Activated CD4-positive, alpha-beta T cell treated with anti-CD3 and anti-CD28 coated beads for 36 hours (primary cell): ENCODE measurements at places on chromosomes 16 and 17.

GRCh38 chr16:86980644-86981043, 336.5 kb downstream of the C16orf95 start:
- no peak for DNase-seq

- no peak for DNase-seq
These were observed 15.9 kb upstream of the SLC38A10 start for GRCh38 chr17:81310949-81311550.

DNA sequence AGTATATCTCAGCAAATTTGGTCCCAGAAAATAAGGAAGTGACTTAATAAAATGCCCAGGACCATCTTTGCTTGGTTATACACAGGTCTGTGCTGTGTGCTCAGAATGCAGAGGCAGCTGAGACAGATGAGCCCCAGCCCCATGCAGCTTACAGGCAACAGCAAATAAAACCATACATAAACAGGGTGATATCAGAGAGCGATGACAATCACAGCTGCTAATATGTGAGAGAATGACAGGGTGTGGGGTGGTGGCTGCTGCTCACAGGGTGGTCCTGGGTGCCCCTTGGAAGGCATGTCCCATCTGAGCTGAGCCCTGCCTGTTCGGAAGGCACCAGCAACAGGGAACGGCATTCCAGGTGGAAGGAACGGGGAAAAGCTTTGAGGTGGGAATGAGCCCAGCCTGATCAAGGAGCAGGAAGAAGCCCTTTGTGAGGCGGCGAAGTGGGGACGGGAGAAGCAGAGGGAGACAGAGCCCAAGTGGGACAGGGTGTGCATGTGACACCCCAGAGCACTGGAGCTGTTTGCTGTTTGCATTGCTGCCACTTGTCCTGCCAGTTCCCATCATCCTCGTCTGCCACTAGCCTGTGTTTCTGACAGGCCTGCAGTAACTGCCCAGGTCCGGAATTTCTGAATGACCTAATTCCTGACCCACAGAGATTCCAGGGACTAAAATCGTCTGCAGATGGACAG, 150.5 kb downstream of the KATNIP start:
- DNase-seq = no peak

DNA sequence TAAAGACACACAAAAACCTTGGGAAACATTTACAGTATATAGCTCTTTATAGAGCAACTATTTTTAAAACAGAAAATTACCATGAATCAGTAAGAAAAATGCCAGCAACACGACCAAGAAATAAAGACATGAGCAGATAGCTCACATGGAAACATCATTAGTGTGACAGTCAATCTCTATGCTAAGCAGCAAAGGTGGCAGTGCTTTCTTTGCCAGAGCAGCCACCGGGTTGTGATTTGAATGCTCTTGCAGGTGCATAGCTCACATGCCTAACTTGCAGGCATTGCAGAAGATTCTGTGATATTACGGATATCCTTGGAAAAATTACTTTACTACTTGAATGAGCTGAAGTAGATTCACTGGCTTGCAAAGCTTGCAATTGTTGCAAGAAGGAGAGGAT, 652.9 kb upstream of the C16orf82 start:
- DNase-seq = no peak

DNA sequence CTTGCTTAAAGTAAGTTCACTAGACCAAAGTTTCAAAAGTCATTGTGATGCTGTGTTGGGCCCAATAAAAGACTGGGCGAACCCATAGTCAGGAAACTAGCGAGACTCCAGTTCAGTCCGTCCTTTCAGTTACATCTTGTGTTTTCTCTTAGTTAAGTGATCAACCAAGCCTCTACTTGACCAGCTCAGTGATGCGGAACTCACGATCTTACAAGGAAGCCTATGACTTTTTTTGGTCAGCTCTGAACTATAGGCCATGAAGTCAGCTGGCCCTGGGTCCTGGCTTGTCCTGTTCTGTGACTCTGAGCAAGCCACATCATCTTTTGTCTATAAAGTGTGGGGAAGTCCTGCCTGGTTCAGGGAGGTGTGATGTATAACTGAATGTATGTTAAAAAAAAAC, 21.7 kb upstream of the WSCD1 start:
- DNase-seq = no peak

DNA sequence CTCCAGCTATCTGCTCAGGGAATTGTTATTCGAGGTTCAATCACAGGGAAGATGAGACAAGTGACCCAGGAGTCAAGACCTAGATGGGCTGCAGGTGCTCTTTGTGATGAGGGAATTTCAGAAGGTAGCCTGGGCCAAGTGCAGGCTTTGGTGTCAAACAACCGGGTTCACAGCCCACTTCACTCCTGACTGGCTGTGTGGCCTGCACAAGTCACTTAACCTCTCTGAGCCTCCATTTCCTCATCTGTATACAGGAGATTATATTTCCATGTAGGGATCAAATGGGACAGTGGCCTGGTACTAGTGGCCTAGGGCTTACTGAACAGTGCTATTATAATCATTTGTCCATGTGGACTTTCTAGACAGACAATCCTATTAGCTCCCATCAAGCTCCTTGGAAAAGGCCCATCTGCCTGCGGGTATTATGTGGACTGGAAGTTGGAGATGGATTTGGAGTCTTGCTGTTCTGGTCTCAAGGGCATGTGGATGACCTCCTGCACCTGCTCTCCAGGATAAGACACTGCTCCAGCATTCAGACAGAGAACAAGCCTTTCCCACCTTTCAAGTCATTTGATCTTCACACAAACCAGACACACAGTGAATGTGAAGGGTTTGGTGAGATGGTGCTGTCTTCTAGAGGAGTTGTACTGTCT, 3.1 kb upstream of the MT1X start:
- no peak for DNase-seq

- no peak for DNase-seq
These were observed 23.1 kb upstream of the MMD start for GRCh38 chr17:55444471-55445441.

DNA sequence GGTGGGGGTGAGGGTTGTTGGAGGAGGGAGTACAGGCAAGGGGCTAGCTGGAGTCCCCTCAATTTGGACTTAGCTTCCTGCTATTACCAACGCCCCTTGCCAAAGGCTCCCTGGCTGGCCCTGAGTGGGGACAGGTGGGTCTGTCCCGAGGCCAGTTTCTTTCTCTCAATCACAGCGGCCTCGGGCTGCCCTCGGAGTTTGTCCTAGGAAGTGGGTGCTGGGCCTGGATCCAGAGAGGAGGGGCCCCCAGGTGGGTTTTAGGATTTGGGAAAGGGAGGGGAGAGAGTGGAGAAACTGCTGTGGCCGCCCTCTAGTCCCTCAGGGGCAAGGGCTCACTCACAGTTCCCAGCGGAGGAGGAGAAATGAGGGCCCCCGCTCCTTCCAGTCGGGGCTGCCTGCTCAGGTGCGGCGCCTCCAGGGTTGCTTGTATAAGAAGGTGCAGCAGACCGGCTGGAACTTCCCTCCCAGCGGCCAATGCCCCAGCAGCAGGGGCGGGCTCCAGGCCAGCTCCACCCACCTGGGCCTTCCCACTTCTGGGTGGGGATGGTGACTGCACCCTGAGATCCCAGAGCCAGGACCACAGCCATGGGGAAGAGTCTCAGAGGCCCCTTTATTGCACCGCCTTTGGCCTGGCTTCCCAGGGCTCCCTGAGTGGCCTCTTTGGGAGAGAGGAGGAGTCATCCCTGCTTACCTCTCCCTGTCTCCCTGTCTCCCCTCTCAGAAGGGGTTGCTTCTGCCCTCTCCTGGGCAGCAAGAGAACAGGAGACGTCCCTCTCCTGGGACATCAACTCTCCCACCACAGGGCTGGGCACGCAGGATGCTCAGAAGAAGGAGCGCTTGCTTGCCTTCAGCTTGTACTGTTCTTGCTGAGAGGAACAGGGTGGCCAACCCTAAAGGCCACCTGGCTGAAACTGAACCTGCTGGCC, 112.0 kb upstream of the SMURF2 start:
- DNase-seq = peak; percentile 27

- DNase-seq = no peak
These were observed 1.2 kb upstream of the KRT17 start for GRCh38 chr17:41625602-41626001.

DNA sequence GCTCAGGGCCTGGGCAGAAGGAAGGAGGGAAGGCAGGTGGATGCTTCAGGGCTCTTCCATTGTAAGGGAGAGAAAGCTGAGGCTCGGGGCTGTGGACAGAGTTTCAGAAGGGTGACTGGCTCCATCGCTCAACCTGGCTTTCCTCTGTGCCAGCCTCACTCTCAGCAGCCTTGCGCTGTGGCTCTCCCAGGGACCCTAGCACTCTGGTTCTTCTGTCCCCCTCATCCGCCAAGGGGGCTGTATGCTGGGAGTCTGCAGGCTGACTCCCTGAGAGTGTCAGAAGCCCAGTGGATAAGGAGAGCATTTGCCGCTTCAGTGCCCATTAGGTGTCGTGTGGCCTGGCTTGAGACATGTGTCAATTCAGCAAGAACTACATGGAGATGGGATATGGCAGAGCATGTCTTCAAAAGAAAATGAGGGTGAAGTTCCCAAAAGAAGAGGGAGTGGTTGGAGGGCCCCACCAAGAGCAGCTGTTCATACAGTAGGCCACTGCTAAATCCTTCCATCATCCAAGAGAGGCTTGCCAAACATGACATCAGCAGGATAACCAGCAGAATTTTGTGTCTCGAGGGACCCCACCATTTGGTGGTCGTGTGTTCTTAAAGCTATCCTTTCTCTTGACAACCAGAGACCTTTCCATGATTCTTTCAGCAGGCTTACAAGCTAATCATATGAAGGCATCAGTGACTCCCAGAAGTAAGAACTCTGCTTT, 148.2 kb downstream of the IRX5 start:
- no peak for DNase-seq

GRCh38 chr16:79272141-79272577, 328.4 kb downstream of the MAF start:
- DNase-seq = peak; percentile 86

DNA sequence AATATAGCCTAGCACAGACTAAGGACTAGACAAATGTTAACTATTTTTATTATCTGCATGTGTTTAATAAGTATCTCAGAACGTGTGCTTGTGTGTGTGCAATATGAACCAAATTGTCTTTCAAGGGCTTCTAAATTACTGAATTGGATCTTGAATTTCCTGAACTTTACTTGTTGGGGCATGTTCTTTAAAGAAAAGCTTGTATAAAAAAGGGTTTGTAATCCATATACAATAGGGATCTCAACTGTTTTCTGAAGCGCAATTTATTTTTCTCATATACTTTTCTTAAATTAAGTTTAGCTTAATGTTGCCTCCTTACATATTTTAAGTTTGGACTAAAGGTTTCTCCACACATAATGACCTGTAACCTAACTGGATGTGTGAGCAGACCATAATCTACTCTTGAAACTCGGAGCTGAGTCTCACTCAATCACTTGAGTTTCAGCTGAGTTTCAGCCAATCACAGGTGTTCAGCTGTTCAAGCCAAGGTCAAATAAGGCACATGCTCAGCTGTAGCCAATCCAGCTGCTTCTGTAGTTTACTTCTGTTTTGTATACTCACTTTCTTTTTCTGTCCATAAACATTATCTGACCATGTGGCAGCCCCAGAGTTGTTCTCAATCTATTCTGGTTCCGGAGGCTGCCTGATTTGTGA, 72.3 kb downstream of the CDK5R1 start:
- no peak for DNase-seq

GRCh38 chr17:17767154-17767869, 69.5 kb downstream of the SREBF1 start:
- DNase-seq = no peak

DNA sequence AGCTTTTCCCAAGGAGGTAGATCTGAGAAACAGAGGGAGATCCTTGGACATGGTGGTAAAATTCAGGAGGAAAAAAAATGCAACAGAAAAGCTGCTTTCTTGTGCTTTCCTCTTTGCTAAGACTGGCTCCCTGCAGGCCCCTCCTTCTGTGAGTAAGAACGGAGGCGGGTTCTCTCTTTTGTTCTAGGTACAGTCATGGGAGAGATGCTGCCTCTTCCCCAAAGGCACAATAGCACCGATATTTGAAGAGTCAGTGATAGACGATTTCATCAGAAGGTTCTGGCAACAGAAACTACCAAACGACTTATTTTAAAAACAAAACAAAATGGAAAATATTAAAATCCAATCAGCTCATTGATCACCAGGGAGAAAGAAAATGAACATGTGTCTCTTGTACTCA, 32.6 kb upstream of the KIFC3 start:
- no peak for DNase-seq

GRCh38 chr16:72956124-72957064, 91.5 kb downstream of the ZFHX3 start:
- no peak for DNase-seq

GRCh38 chr17:48376682-48377325, 53.2 kb downstream of the SKAP1 start:
- no peak for DNase-seq

DNA sequence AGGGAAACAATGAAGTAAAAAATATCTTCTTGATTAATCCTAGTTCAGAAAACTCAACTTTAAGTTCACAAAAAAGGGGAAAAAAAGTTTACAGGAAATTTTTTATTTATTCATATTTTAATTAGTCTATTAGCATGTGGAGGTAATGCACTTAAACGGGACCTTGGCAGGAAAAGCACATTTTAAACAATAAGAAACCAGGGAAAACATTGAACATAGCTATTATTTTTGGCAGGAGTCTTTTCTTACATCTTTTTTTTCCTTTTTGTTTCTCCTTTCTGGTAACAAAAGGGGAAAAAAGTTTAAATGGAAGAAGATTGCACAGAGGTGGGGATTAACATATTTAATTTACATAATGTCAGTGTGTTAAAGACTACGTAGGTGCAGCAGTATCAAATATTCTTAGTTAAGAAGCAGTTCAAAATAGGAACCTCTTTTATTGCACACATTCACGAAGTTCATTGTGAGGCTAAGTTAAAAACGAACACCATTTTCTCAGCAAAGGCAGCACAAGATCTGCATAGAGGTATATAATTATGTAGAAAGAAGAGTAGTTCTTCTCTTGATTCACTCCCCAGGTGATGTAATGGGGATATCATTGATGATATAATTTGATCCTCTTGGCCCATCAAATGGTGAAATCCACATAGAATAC, 940.5 kb downstream of the CDH11 start:
- no peak for DNase-seq

- no peak for DNase-seq
These were observed 22.1 kb downstream of the RABEP2 start for GRCh38 chr16:28902909-28903308.

DNA sequence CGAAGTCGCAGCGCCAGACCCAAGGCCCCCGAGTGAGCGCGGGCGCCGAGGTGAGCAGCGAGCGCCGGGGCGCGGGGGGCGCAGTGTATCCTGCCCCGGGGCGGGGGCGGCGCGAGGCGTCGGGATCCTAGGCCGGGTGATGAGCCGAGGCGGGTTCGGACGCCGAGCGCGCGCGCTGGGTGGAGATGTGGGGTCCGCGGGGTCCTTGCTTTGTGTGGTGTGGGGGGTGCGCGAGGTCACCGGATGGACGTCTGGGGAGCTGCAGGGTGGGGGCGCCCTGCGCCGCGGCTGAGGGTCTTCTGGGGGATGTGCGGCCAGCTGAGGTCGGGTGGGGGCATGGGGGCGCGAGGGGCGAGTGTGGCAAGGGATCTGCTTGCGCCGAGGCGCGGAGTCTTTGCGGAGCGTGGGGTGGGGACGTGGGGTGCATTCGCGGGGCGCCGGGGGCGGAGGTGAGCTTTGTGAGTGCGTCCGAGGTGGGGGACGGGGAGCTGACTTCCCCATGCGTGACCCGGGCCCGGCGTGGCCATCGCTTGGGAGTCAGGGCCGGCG, 560 bp downstream of the RAI1 start:
- peak; percentile 69 for DNase-seq

- DNase-seq = peak; percentile 16
These were observed 610 bp downstream of the RFNG start for GRCh38 chr17:82050761-82051641.
